Fibroblast of pulmonary artery (primary cell): ENCODE measurements at places on chromosomes 6 and 20.

DNA sequence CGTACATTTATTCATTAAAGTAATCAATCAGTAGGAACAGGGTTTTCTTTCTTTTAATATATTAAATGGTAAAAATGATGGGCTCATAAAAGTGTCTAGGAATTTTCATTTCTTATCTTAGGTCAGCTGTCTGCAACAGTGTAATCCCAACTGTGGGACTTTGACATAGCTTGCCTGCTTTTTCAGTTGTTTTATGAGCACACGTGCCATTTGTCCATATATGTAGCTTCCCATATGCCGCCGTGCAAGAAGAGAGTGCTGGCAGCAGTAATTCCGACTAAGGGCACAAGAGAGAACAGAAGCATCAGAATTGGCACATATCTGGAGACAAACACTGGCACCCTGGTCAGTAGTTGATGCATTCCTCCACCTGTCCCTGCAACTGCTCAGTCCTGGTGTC lies 20.9 kb upstream of the EEF1E1 start:
- no peak for DNase-seq

GRCh38 chr20:11483697-11484096 lies 434.0 kb upstream of the BTBD3 start:
- no peak for DNase-seq

GRCh38 chr6:62429781-62430180 lies 143.8 kb upstream of the KHDRBS2 start:
- DNase-seq = no peak

GRCh38 chr6:88840796-88841539 lies 122.5 kb downstream of the RNGTT start:
- DNase-seq = no peak

- DNase-seq = peak; percentile 66
These were observed 82.7 kb downstream of the SH3BGRL2 start for GRCh38 chr6:79713701-79714322.

DNA sequence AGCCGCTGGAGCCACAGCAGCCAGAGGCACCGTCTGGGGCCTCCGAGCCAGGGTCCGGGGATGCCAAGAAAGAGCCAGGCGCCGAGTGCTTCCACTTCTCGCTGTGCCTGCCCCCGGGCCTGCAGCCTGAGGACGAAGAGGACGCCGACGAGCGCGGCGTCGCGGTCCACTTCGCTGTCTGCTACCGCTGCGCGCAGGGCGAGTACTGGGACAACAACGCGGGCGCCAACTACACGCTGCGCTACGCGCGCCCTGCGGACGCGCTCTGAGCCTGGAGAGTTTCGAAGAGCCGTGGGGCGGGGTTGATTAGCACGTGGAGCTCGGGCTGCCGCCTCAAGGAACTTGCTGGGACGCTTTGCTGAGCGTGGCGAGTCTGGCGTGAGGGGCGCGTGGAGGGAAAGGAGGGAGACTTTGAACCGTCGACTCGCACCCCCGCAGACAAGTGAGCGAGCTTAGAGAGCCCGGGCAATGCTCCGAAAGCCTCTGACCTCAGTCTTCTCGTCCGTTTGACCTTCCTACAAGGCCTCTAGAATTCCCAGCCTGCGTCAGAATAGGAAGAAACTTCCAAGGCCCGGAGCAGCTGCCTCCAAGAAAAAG lies 1.3 kb downstream of the PPP1R3G start:
- DNase-seq = no peak

DNA sequence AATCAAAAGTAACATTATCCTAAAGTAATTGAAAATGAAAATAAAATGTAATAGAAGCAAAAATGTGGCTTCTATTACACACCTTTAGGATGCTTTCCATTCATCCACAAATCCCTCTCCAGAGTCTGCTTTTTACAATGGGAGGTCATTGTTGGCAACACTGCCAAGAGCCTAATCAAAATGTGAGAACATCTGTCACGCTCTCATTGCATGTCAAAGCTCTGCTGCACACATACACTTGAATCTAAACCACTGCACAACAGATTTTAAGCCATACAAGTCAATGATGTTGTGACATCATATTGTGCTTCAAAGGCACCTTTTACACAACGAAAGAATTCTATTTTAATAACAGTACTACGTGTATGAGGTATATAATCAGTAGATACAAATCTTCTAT lies 82.1 kb downstream of the PREP start:
- no peak for DNase-seq

- peak; percentile 94 for DNase-seq
These were observed 51.1 kb downstream of the GTF2H5 start for GRCh38 chr6:158219228-158219627.

DNA sequence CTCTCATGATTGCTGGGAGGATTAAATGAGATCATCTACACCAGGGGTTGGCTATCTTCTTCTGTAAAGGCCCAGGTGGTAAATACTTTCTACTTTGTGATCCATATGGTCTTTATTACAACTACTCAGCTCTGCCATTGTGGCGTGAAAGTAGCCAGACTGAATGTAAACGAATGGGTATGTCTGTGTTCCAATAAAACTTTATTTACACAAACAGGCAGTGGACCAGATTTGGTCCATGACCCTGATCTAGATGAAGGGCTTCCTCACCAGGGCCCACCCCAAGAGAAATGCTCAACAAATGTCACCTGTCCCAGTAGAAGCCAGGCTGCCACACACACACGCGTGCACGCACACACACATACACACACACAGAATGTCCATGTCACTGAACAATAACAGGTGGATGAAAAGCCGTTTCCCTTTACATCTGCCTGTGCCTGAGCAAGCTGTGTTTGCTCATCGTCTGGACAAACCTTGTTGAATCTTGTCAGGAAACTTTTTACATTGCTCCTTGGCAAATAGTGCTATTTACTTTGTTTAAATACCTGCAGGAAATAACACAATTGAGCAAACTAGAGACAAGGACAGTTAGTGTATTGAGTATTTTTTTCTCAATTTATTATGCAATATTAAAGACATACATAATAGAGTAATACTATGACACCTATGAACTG lies 114.3 kb downstream of the EYA2 start:
- DNase-seq = no peak

DNA sequence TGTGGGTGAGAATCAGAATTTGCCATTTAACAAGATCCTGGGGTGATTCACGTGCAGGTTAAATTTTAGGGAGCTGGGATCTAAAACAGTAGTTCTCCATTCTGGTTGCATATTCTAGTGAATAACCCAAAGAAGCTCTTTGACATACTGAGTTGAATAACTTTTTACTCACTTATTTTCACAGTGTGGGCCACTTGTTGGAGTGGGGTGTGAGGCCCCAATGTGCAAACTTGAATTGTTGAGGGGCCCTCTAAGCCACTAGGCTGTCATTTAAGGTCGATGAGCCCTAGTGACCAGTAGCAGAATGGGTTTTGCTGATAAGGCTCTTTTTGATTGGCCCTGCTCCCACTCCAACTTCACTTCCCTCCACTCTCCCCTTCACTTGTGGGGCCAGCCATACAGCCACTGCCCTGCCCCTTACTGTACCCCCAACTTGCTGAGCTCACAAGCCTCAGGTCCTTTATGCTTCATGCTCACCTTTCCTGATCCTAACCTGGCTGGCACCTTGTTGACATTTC lies 33.6 kb upstream of the RIPOR2 start:
- DNase-seq = no peak

DNA sequence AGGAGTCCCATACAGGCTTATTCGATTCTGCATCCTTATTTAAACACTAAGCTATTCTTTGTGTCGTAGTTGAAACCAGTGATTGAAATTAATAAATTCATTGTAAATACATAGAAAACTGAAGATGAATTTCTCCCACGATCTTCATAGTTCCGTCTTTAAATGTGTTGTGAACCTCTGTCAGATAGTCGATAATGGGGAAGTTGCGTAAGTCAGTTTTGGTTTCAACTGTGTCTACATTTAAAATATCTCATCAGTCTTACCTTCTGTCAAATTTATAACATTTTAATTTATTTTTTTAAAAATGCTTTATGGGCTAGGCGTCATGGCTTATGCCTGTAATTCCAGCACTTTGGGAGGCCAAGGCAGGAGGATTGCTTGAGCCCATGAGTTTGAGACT lies 12.7 kb downstream of the STX11 start:
- DNase-seq = no peak

- DNase-seq = no peak
These were observed 145.3 kb downstream of the FAM83B start for GRCh38 chr6:54991761-54992330.

DNA sequence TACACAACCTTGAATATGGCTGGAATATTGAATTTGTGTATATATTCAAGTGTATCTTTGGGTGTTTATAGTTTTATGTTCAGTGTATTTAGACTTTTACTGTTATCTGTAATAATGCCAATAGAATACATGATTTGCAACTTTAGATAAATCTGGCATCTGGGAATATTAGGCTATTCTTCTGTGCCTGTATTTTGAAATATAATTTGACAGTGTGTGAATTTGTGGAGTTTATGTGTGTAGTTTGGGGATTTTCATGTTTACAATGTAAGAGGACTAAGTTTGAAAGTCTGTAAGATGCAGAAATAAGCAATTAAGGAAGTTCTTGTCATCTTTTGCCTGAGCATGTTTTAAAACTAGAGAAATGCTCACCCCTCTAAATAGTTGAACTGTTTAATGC lies at the start of gene OR10C1:
Gene OR10C1 (plus strand): TSS at position 301 of the 400 bp plus-strand sequence. CDS start 710 bp downstream, outside the sequence.
- no peak for DNase-seq

DNA sequence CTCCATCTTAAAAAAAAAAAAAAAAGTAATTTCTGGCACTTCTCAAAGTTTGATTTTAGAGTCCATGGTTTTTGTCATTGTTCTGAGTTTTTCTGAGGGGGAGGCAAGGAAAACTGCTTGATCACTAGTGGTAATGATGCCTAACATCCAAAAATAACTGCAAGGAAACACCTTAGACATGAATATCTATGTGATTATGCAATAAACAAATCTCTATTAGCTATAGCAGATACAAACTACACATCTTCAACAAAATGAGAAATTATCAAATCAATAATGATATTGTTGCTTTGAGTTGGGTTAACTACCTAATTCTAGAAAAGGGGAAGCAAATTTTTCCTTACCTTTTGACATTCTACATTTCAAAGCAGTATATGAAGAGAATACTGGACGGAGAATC lies 230.9 kb upstream of the JARID2 start:
- no peak for DNase-seq

GRCh38 chr6:39221779-39222641 lies 7.3 kb downstream of the KCNK5 start:
- no peak for DNase-seq

DNA sequence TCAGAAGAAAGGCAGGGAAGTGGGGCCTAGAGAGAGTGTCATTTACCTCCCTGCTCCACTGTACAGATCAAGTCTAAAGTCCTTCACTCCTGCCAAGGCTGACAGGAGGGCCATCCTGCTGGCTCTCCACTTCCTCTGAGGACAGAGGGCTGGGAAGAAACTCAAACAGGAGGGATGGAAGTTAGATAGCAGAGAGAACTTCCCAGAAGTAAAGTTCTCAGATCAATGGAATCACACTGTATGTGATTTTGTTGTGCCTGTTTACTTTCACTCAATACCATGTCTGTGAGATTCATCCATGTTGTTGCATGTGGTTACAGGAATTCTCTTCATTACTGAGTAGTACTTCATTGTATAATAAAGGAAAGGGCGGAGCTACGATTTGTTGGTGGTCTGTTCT lies 32.3 kb upstream of the ZFAND3 start:
- no peak for DNase-seq

- DNase-seq = peak; percentile 58
These were observed 396.0 kb downstream of the SYNE1 start for GRCh38 chr6:152241013-152241766.

DNA sequence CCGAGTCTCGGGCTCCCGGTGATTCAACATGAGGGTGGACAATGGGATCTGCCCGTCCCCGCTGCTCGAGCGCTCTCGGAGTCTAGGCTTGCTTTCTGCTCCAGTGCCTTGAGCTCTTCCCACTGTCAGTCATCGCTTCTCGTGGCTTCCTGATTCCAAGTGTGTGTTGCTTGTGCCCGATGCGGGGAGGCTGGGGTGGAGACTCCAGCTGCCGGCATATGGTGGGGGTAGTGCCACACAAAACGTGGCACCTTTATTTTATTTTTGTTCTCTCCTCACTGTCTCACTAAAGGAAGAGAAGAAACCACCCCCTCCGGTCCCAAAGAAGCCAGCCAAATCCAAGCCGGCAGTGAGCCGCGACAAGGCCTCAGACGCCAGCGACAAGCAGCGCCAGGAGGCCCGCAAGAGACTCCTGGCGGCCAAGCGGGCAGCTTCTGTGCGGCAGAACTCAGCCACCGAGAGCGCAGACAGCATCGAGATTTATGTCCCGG lies 14.8 kb upstream of the MYL9 start:
- no peak for DNase-seq

- no peak for DNase-seq
These were observed 11.0 kb downstream of the KIF16B start for GRCh38 chr20:16562259-16562658.

DNA sequence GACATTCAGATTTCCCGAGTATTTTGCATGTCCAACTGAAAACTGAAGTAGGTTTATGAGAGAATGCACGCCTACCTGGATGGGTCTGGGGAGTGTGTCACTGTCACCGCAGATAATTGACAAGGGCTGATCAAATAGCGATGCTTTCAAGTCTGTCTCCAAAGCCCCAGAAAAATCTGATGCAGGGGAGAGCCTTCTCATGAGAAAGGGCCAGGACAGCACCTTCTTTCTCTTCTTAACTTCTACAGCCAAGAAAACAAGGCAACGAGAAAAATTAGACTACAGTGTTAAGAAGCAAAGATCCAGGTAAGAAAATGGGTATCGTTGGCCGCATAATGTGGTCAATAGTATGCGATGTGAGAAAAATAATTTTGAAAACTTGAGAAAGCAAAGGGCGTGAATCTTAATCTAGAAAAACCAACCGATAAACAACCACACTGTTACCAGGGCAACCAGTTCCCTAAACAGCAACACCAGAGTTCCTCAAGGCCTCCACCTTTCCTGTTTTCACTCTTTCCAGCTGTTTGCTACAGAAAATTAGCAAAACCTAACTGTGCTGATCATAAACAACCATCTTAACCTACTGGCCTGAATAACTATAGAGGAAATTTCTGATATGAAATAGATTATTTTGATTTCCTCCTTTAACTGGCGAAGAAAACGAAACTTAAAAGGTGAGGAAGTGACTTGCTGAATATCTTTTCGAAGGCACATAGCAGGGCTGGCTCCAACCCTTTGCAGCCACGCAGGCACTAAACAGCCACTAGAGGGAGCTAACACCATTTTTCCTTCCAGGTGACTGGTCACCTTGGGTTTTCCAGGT lies 2.6 kb downstream of the TAGAP start:
- peak; percentile 66 for DNase-seq

GRCh38 chr20:44589537-44589936 lies 7.2 kb downstream of the PKIG start:
- DNase-seq = no peak

GRCh38 chr6:82738773-82739172 lies 326.9 kb downstream of the UBE3D start:
- DNase-seq = no peak

DNA sequence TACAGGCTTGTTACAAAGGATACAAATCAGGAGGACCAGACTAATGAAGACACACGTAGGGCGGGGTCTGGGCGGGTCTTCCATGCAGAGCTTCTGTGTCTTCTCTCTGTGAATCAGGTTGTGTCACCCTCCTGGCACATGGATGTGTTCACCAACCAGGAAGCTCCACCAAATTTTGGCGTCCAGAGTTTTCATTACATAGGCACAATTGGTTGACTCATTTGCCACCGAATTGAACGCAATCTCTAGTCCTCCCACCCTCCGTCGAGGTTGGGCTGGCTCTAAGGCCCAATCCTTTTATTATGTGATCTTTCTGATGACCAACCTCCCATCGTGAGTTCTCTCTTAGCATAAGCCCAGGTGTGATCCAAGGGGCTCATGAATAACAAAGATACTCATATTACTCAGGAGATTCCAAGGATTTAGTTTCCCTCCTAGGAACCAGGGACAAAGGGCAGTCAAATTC lies 36.3 kb upstream of the DDR1 start:
- DNase-seq = no peak

- no peak for DNase-seq
These were observed 15.3 kb downstream of the FARS2 start for GRCh38 chr6:5276581-5276980.
